Lung microvascular endothelial cell (primary cell): ENCODE measurements at places on chromosomes 1 and 21.

GRCh38 chr1:205301842-205302588 lies 19.5 kb downstream of the NUAK2 start:
- no peak for DNase-seq

DNA sequence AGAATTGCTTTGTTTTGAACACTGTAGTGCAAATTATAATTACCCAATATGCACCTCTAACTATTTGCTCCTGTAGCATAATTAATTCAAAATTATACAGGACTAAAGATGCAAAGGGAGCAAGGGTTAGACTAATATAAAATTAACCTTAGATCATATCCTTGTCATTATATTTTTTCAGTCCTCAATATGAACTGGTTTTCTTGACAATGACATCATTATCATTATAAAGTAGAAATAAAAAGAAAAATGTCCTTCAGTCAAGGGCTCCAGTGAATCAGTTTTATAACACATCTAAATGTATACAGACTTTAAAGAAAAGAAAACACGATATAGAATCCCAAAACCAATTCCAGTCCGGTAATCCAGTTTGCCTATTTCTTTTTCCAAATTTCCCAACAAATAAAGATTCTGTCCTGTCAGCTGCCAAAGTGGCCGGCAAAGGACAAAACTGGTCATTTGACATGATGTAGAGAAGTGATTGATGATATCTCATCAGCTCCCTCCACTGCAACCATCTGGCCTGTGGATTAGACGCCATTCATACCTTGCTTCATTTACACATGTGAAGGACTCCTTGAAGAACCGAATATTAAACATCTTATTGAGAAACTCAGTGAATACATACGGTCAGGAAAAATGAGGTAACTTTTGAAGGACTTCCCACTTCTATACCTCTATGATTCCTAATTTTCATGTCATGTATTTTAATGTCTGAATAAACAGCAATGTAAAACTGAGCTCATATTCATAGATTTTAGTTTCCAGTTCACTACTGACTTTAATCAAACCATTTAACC lies 15.5 kb downstream of the DPYD start:
- DNase-seq = no peak

DNA sequence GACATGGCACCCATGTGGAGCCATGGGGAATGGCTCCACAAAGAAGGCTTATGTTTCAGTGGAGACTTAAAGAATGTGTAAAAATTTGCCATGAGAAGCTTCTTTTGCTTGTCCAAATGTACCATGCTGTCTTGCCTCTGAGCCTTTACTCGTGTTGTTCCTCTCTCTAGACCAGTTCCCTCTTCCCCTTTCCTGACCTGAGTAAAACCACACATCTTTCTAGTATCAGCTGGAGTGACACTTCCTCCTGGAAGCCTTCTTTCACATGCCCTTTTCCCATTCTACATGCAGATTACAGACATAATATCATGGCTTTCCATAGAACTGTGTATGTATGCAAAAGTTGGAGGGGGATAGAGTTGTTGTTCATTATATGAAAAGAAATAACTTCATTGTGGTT lies 13.6 kb upstream of the GPX7 start:
- DNase-seq = no peak

GRCh38 chr1:75292013-75292412 lies 157.8 kb downstream of the LHX8 start:
- no peak for DNase-seq

DNA sequence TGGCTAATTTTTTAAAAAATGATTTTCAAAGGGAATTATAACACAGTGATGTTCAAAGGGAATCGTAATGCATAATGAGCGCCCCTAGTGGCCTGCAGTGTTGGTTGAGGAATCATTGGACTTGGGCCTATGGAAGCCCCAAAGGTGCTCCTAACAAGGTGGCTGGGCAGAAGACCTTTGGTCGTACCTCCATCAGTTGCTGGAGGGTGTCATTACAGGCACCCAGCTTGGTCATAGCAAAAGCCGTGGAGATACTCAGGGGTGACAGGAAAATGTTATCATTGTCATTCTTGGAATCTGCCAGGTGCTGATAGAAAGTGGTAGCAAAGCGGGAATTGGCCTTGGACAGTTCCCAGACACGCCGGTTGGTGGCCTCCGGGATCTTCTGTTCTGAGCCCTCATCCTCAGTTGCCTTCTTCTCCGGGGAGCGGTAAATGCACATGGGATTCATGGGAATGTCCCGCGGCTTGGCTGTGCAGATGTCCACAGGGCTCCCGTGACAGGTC lies 2.7 kb downstream of the SERPINC1 start:
- DNase-seq = peak; percentile 48

GRCh38 chr1:87004857-87005256 lies 90.4 kb downstream of the HS2ST1 start:
- no peak for DNase-seq

- peak; percentile 61 for DNase-seq
These were observed 1.0 kb downstream of the ARID4B start for GRCh38 chr1:235326719-235327558.
